ENCODE measurements at places on chromosomes 1 and 21.
A peak's percentile ranks its signal among the peaks of the same experiment; 100 is the strongest.

DNA sequence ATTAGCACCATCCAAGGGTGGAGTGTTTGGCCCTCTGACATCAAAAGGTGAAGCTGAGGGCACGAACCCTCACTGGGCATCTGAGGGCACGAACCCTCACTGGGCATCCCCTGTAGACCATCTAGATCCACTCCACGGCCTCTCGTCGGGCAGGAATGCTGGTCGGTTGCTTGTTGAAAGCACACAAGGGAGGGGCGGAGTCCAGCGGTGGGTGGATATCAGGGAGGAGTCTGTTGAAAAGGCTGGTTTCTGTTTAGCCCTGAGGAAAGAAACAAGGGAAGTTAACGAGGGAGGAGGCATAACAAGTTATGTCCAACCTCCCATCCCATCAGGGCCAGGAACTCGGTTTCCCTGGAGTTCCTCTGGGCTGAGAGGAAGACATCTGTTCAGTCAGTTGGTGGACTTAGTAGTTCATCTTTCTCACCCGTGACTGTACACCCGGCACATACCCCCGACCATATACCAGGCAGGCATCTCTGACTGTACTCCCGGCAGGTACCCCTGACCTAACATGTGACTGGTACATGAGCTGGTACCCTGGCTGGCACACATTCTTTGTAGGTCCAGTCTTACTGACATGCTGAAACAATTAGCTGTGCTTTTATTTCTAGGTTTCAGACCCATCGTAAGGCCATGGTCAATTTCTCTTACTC is 32.1 kb upstream of the PDE9A start:
- no peaks in the 10 kb centered on the region for H3K36me3 ChIP-seq
- H3K27ac ChIP-seq: no peak overlapping the region
- no peak overlapping the region for H3K4me3 ChIP-seq
- H3K27me3 ChIP-seq: no peaks in the 10 kb centered on the region
- no peaks in the 10 kb centered on the region for H3K4me1 ChIP-seq
- DNase-seq: no peak

- no peak for DNase-seq
- H3K4me1 ChIP-seq: peaks cover 49% of the 10 kb centered on the region
- H3K4me3 ChIP-seq: peak overlapping the region; percentile 98
- no peaks in the 10 kb centered on the region for H3K27me3 ChIP-seq
- H3K36me3 ChIP-seq: peaks cover 33% of the 10 kb centered on the region
Observed at GRCh38 chr1:155175281-155175926, 1.8 kb downstream of the TRIM46 start.

DNA sequence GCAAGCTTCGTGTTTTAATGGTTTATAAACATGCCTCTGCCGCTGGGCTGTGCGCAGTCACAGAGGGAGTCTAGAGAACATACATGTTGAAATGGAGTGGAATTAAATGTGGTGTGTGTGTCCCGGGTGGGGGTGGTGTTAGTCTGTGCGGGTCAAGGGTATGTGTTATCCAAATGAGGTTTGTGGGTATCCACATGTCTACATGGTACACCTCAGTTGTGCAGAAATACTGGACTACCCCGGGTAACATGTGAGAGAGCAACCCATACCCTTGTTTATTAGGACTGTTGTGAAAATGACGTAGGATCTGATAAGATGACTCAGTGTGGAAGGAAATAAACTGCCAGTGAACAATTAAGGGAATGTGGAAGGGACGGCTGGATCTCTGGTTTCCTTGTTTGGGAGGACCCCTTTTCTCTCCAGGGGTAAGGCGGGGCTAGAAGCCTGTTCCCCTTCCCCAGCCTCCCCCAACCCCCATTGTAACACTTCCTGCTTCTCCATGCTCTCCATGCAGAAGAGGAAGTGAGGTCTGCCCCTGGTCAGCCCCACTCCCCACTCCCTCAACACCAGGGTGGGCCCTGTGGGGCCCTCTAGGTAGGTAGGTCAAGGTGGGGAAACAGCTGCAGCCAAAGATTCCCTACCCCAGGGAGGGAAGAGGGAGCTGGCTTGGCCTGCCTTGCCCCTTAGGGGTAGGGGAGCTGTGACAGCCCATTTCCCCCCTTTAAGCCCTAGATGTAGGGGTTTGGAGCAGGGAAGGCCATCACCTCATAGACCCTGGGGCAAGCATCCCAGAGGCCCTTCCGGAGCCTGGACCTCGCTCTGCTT is 690 bp downstream of the EPS8L3 start:
- H3K27me3 ChIP-seq: no peaks in the 10 kb centered on the region
- no peak overlapping the region for H3K4me3 ChIP-seq
- DNase-seq: no peak
- H3K27ac ChIP-seq: no peak overlapping the region
- no peaks in the 10 kb centered on the region for H3K4me1 ChIP-seq
- no peaks in the 10 kb centered on the region for H3K36me3 ChIP-seq

DNA sequence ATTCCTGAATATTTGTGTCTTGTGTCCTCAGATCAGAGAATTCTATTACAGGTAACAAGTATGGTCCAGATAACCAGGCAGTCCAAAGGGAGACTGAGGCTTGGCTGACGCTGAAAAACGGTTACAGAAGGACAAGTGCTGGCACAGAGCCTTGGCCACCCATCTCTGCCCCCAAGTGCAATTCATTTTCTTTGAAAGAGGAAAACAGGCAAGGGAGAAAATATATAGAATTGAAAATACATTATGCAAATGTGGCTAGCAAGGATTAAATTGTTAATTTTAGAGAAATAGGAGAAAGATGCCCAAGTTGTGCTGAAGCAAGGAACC is 1.2 kb downstream of the SORT1 start:
- peaks cover 16% of the 10 kb centered on the region for H3K4me1 ChIP-seq
- H3K27me3 ChIP-seq: peaks cover 42% of the 10 kb centered on the region
- H3K36me3 ChIP-seq: no peaks in the 10 kb centered on the region
- DNase-seq: no peak
- no peak overlapping the region for H3K4me3 ChIP-seq
- no peak overlapping the region for H3K27ac ChIP-seq

DNA sequence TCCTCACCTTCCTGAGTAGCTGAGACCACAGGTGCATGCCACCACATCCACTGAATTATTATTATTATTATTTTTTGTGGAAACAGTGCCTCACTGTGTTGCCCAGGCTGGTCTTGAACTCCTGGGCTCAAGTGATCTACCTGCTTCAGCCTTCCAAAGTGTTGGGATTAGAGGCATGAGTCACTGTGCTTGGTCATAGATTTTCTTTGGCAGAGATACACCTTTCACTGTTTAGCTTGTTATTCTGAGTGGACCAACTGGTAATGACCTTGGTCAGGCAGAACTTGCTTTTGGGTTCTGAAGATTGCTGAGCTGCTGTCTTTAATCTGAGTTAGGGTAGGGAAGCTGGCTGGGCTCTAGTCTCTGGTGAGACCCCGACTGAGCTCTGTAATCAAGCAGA is 66.8 kb downstream of the DNAH14 start:
- H3K27me3 ChIP-seq: no peaks in the 10 kb centered on the region
- H3K27ac ChIP-seq: no peak overlapping the region
- no peaks in the 10 kb centered on the region for H3K4me1 ChIP-seq
- DNase-seq: no peak
- H3K36me3 ChIP-seq: peaks cover 2% of the 10 kb centered on the region

GRCh38 chr1:236185687-236186086 is 43.3 kb downstream of the GPR137B start:
- H3K27ac ChIP-seq: no peak overlapping the region
- peaks cover 51% of the 10 kb centered on the region for H3K36me3 ChIP-seq
- H3K27me3 ChIP-seq: no peaks in the 10 kb centered on the region
- no peaks in the 10 kb centered on the region for H3K4me1 ChIP-seq
- no peak overlapping the region for H3K4me3 ChIP-seq

DNA sequence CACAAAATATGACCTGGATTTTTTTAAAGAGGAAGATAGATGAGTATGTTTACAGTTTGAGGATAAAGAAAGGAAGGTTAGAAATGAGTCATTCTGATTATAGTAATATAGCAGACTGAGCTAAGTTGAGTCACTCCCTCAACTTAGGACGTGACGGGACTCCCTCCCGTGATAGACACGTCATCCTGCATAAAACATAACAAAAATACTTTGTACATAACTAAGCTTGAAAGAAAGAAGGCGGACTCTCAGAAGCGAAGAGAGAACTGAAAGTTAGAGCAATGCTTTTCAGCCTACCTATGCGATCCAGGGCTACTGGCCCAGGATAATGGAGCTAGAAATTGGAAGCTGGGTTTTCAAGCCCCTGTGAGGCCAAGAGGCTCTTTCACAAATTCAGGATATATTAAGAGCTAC is 53.0 kb upstream of the DESI2 start:
- H3K4me3 ChIP-seq: peak overlapping the region; percentile 55
- H3K27ac ChIP-seq: peak overlapping the region; percentile 95
- peak; percentile 74 for DNase-seq
- peaks cover 4% of the 10 kb centered on the region for H3K27me3 ChIP-seq
- H3K4me1 ChIP-seq: peaks cover 20% of the 10 kb centered on the region

DNA sequence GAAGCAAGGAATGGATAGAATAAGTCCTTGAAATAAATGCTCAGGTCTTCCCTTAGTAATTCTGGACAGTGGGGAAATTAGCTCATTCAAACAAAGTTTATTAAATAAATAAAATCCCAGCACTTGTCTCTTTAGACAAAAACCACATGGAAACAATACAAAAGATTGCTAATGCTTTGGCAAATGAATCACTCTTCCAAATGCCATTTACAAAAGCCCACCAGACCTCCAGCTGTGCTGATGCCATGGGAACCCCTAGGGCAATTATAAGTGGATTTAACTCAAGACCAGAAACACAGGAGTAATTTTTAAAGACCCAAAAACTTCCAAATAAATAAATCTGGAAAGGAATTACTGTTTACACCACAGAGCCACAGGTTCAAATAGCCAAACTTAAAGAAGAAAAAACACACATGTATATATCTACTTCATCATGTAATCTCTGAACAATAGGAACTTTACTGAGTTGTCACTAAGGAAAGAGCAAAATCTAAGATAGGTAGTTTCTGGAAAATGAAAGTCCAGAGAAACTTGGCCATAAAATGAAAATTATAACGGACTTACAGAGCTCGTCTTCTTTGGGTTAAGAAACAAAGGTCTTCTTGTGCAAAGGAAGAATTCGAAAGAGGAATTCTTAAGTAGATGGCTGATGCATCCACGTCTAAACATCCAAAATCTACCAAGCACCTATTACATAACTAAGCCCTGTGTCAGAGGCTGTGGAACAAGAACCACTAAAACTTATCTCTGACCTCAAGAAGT is 399.4 kb downstream of the SMYD3 start:
- no peaks in the 10 kb centered on the region for H3K4me1 ChIP-seq
- H3K4me3 ChIP-seq: no peak overlapping the region
- no peak overlapping the region for H3K27ac ChIP-seq
- DNase-seq: no peak

GRCh38 chr1:76083189-76083588 is 8.6 kb downstream of the ST6GALNAC3 start:
- H3K4me3 ChIP-seq: no peak overlapping the region
- H3K4me1 ChIP-seq: peaks cover 2% of the 10 kb centered on the region
- no peaks in the 10 kb centered on the region for H3K36me3 ChIP-seq
- no peak overlapping the region for H3K27ac ChIP-seq

DNA sequence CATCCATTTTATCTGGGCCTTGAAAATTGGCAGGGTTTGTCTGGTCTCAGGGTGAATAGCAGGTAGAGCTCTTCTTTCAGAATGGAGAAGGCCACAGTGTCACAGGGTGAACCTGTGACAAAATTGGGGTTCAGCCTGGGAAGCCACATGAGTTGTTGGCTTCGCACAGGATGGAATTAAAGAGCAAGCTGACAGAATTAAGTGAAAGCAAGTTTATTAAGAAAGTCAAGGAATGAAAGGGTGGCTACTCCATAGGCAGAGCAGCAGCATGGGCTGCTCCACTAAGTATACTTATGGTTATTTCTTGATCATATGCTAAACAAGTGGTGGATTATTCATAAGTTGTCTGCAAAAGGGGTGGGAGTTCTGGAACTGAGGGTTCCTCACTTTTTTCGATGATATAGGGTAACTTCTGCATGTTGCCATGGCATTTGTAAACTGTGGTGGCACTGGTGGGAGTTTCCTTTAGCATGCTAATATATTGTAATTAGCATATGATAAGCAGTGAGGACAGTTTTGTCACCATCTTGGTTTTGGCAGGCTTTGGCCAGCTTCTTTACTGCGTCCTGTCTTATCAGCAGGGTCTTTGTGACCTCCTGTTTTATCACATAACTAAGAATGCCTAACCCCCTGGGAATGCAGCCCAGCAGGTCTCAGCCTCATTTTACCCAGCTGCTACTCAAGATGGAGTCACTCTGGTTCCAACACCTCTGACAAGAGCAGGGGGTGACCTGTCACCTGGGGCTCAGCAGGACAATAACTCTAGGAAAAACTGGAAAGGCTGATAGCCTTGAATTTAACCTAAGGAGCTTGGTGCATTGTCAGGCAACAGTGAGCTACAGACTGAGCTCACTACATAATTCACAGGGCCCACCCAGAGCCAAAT is 5.1 kb downstream of the IFNAR2 start:
- peak; percentile 47 for DNase-seq
- H3K4me1 ChIP-seq: peaks cover 75% of the 10 kb centered on the region
- H3K27me3 ChIP-seq: no peaks in the 10 kb centered on the region
- H3K36me3 ChIP-seq: peaks cover 19% of the 10 kb centered on the region
- no peak overlapping the region for H3K4me3 ChIP-seq
- peak overlapping the region; percentile 52 for H3K27ac ChIP-seq

DNA sequence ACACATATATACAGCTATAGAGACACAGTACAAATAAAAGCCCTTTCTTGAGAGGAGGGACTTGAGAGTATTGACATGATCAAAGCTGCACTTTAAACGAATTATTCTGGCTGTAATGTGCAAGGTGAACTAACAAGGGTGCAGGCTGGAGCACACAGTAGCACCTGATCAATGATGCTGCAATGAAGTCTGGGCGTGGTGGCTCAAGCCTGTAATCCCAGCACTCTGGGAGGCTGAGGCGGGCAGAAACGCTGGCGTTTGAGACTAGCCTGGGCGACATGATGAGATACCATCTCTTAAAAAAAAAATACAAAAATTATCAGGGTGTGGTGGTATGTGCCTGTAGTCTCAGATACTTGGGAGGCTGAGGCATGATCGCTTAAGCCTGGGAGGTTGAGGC is 14.1 kb upstream of the CTH start:
- no peaks in the 10 kb centered on the region for H3K36me3 ChIP-seq
- no peaks in the 10 kb centered on the region for H3K4me1 ChIP-seq
- no peak overlapping the region for H3K27ac ChIP-seq
- peaks cover 4% of the 10 kb centered on the region for H3K27me3 ChIP-seq

DNA sequence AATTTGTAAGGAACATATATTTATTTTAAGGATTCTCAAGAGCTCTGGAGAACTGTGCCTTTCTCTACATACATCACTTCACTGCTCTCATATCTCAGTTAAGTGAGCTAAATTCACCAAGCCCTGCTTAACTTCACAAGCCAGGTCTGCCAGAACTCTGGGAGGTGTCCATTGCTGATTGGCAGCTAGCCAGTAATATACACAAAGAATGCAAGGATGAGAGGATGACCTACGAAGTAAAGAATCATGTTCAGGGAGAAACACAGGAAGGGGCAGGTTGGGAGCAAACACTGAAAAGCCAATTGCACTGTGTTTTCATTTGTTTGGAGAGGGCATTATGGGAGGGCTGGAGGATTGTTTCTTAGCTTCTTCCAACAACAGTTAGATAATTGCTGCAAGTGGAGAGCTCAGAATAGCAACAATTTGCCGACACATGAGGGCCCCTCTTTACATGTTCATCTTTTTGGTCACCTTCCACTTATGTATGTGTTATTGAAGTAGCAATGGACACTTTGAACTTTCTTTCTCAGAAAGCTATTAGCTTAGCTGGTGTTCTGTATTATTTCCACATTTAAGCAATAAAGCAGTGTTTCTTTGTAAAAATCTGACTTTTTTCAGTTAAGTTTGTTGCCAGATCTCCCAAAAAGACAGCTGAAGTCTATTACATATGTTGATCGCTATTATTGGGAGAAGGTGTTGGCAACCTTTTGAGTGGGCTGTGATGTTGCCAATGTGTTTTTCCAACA is 254.8 kb downstream of the LTN1 start:
- no peak overlapping the region for H3K27ac ChIP-seq
- peaks cover 7% of the 10 kb centered on the region for H3K4me1 ChIP-seq
- no peak for DNase-seq

Data from activated CD4-positive, alpha-beta T cell treated with anti-CD3 and anti-CD28 coated beads for 36 hours (primary cell).